Activated CD4-positive, alpha-beta T cell treated with anti-CD3 and anti-CD28 coated beads for 1 hour (primary cell): ENCODE measurements at places on chromosomes 2 and 18.

GRCh38 chr2:155141418-155141817 is 442.9 kb downstream of the KCNJ3 start:
- no peak for DNase-seq

- no peak for DNase-seq
Observed at GRCh38 chr2:10868465-10869314, 43.0 kb upstream of the KCNF1 start.

GRCh38 chr2:120381661-120382060 is 35.7 kb downstream of the INHBB start:
- DNase-seq, result no peak

- DNase-seq, result no peak
Observed at GRCh38 chr18:67276638-67277037, 239.9 kb downstream of the DSEL start.

DNA sequence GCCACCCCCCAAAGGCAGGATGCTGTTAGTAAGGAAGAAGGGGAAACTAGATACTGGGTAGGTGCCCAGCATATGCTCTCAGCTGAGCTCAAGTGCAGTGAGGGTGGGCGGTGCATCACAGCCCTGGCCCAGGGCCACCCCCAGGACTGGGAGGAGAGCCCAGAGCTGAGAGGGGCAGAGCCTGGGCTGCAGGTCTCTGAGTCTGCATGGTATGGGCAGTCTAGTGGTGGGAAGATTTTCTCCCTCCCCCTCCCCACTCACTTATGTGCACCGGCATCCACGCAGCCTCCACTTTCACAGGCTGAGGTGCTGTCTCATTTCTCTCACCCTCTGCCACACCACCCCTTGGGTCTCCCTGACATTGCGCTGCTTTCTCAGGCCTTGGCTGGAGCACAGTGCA is 48.5 kb upstream of the CAB39 start:
- no peak for DNase-seq

DNA sequence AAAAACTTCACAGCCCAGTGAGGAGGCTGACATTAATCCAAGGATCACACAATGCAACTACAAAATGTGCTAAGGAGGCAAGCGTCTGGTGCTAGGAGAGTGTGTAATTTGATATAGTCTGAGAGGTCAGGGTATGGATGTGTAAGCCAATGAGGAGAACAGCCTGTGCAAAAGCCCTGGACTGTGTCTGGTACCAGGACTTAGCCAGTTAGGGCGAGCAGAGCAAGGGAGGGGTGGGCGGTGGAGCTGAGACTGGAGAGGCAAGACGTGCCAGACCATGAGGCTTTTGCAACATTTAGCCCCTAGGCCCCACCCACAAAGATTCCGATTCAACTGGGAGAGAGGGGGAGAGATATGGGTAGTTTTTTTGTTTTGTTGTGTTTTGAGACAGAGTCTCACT is 33.5 kb upstream of the SPRED2 start:
- no peak for DNase-seq

DNA sequence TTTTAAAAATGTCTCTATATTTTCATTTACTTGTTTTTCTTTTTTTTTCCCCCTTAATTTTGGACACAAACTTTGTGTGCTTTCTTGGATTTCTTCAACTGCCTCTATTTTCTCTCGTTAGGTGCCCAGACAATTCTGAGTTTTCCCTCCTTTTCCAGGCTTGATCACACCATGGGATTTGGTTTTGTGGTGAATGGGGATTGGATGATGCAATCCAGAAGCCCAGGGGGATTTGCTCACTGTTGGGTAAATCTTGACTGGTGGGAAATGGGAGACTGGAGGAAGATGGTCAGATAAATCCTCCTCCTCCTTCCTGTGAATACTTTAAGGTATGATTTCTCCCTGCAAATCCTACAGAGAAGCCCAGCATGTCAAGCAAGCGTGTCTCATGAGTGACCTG is 19.5 kb upstream of the PAX8 start:
- no peak for DNase-seq

DNA sequence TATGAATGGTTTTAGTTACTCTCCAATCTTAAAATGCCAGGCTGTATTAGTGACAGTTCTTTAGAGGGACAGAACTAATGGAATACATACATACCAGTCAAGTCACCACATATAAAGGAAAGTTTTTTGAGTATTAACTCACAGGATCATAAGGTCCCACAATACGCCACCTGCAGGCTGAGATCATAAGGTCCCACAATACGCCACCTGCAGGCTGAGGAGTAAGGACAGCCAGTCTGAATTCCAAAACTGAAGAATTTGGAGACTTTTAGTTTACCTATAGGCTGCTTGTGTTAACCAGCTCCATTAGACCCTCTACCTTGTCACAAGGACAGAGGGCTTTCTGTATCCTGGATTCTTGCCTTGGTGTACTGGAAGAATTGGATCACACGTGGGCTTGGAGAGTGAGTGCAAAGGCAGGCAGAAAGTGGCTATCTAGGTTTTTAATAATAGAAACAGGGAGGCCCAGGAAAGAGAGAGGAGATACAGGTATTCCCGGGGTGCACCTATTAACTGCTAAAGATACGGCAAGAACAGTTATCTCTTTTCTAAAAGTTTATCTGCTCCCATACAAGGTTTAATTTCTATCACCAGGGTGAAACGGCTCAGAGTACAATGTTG is 234.9 kb upstream of the CYRIA start:
- no peak for DNase-seq

GRCh38 chr2:85263591-85263990 is 64.2 kb downstream of the TGOLN2 start:
- DNase-seq, result no peak

DNA sequence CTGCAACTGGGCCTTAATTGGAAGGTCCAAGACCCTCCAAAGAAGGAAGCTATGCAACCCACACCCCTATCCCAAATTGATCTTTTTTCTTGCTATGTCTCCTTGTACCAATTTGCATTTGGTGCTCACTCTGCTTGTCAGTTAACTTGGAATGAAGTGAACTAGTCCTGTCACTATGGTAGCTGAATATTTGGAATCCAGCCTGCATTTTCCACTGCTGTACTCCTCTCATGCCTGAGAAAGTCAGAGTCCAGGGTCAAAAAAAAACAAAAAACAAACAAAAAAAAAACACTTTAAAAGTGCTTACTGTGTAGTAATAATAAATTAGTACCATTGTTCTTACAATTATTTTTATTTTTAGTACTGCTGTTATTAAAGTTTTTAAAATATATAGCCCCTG is 462.8 kb upstream of the SLC8A1 start:
- no peak for DNase-seq

DNA sequence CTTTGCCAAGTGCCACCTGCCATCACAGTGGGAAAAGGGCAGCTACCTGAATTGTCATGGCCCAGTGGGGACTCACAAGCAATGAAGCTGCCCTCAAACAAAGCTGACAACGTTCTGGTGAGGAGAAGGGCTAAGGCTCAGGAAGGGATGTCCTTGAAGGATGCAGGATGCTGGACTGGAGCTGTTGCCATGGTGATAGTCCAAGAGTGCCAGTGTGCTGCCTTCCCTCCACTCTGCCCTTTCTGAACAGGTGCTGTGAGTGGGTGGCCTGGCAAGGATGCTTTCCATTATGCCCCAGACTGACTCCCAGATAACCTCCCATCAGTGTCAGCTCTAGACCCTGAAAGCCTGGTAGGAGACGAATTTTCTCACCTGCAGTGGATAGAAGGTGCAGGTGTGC is 137.8 kb upstream of the GYPC start:
- DNase-seq, result no peak

GRCh38 chr2:85387754-85388153 is 22.4 kb downstream of the CAPG start:
- DNase-seq, result no peak

DNA sequence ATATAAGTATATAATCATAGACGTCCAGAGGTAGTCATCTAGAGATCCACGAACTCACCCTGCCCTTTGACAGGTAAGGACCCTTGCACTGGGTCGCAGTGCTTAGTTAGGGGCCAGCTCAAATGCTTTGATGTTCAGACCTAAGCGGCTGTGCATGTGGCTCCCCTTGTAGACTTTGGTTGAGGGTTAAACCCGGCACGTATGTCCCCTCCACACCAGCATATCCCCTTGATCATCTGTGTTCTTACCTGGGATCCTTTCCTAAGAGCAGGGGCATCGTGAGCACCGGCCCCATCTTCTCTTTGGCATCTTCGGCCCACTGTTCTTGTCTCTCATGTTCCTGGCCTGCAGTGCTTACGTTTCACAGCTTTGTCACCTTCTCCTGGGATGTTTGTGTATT is 31.4 kb downstream of the GRHL1 start:
- DNase-seq, result no peak

GRCh38 chr2:171741189-171741588 is 53.9 kb downstream of the DYNC1I2 start:
- no peak for DNase-seq

- DNase-seq, result no peak
Observed at GRCh38 chr2:225512876-225513540, 113.5 kb downstream of the NYAP2 start.

DNA sequence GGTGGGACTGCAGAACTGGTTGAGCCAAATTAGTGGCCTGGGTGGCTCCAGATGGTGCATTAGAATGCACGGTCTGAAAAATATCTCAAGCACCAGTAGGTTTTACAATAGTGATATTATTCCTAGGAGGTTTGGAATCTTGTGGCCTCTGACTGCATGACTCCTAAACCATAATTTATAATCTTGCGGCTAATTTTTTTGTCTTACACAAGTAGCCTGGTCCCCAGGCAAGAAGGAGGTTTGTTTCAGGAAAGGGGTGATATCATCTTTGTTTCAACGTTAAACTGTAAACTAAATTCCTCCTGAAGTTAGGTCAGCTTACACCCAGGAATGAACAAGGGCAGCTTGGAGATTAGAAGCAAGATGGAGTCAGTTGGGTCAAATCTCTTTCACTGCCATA is 98.9 kb upstream of the ARL4C start:
- no peak for DNase-seq

DNA sequence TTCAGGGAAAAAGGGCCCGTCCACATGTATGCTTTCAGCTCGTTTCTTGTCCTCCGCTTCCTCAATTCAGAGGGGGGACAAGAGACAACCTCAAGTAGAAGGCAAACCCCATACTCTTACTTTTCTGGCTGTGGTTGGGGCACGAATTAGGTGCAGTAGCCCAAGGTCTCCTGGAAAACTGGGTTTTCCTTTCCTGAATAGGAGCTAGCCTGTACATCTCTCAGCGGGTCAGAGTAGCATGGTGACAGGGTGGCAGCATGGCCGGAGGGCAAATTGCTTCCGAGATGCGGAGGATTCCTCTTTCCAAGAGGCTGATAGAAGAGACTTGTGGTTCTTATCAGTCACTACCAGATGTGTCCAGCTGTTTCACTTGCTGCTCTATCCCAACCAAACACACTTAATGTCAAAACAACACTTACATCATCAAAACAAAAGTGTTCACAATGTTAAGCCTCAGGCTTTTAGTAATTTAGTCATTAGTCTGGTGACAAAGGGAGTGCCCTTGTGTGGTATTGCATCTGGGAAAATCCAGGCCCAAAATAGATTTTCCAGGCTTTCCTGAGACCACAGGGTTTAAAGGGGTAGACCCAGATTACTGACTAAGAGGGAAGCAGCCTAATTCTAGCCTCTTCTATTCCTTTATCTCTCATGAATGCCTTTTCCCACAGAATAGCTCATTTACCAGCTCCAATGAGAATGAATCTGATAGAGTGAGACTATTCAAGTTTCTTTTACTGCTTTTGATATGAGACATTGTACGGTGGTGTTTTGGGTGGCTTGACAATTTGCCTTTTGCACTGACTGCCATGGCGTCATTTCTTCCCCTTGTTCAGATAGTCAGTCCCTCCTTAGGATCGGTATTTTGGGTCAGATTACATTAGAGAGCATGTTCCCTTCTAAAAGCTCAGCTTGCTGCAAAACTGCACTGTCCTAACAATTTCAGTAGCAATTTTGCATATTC is 162.0 kb downstream of the LTBP1 start:
- no peak for DNase-seq

- DNase-seq, result no peak
Observed at GRCh38 chr2:241441492-241441891, 66.9 kb downstream of the STK25 start.

DNA sequence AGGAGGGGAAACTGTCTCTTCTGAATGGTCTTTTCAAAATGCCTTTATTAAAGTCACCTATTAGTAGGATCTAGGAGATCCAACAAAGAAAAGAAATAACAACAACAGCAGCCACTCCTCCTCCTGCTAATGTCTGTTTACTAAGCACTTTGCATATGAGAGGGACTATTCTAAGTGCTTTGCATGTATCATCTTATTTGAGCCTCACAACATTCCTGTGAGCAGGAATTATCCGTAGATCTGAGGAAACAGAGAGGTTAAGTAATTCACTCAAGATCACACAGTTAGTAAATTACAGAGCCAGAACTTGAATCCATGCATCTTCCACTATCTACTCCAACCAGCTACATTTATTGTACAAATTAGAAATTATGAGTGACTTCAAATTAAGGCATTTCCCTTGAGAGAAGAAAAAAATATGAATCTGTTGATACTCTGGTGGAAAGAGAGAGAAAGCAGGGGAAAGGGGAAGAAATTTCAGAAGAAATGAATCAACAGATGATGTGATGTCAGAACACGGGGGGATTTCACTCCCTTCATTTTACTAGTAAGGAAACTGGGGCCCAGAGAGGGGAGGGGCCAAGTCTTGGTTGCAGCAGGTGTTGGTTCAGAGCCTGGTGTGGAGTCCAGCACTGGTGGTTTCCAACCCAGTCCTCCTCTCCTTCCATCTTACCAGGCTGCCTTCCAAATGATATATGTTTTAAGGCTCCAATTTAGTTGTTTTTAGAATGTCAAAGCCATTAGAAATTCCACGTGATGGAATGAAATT is 49.7 kb downstream of the TSN start:
- no peak for DNase-seq

- no peak for DNase-seq
Observed at GRCh38 chr2:31810200-31810917, 200.4 kb downstream of the MEMO1 start.

- no peak for DNase-seq
Observed at GRCh38 chr18:31590570-31590969, 1.1 kb upstream of the TTR start.

DNA sequence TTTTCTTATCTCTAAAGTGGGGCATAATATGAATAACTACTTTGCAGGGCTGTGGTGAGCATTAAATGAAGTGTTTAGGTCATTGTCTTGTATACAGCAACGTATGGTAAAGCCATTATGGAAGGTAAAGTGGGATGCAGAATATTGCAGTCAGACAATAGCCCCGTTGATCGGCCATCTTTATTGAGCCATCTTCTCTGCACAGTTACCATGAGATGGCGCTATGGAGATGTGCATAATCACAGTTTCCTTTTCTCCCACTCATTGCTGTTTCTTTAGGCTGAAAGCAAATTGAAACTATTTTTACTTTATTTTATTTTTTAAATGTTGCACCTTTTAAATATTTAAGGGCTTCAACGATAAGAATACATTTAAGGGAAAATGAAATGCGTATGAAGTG is 108.9 kb downstream of the THSD7B start:
- DNase-seq, result no peak

GRCh38 chr2:162013514-162014475 is 60.2 kb downstream of the DPP4 start:
- DNase-seq, result no peak
